ENCODE measurements at places on chromosomes 3 and 15.
A peak's percentile ranks its signal among the peaks of the same experiment; 100 is the strongest.

- no peak for DNase-seq
Measured at GRCh38 chr3:177836671-177837070, 639.4 kb upstream of the TBL1XR1 start.

DNA sequence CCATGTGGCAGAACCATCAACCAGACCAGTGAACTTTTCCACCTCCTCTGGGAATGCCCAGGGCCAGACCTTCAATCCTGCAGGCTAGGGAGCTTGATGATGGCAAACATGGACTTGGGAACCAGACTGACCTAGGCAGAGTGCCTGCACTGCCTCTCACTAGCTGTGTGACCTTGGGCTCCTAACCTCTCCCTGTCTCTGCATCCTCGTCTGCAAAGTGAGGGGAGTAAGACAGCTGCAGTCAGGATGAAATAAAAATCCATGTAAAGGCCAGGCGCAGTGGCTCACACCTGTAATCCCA is 17.5 kb upstream of the LOXL1 start:
- DNase-seq, result no peak

GRCh38 chr3:174958671-174959328 is 99.7 kb downstream of the NAALADL2 start:
- no peak for DNase-seq

GRCh38 chr3:52279596-52279995 is 1.1 kb upstream of the WDR82 start:
- DNase-seq, result no peak

GRCh38 chr3:38706961-38707360 is 57.5 kb upstream of the SCN5A start:
- DNase-seq, result no peak

DNA sequence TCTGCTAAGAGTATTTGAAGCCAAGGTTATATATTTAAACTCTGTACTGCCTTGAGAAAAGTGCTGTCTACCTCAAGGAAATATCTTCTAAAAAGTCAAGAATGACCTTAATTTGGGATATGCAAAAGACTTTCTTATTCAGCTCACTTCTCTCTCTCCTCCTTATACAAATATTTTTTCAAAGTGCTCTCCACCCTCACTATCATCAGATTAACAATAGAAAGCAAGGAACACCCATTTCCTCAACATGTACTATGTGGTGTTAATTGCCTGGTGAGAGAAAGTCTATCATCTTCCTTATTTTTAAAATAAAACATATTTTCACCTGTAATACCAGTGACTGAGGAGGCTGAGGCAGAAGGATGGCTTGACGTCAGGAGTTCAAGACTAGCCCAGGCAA is 44.4 kb upstream of the RSL24D1 start:
- no peak for DNase-seq

- DNase-seq, result no peak
Measured at GRCh38 chr3:30918761-30919160, 24.3 kb upstream of the GADL1 start.

DNA sequence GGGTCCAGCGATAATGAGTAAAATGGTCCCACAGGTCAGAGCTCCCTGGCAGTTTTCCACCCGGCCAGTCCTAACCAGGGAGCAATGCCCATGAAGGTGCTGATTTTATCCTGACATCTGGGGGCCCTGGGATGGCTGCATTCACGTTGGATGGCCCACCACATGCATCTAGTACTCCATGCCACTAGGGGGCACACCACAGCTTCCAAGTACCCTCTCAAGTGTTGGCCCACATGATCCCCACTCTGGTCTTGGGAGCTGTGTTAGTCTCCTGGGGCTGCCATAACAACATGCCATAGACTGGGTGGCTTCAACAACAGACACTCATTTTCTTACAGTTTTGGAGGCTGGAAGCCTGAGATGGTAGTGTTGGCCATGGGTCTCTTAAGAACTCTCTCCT is 225.5 kb downstream of the SLCO3A1 start:
- no peak for DNase-seq

GRCh38 chr3:72490688-72491435 is 357.4 kb downstream of the SHQ1 start:
- no peak for DNase-seq

GRCh38 chr3:136195258-136196063 is 674 bp downstream of the MSL2 start:
- peak; percentile 77 for DNase-seq

- no peak for DNase-seq
Measured at GRCh38 chr3:127671523-127672428, 976 bp upstream of the ABTB1 start.

DNA sequence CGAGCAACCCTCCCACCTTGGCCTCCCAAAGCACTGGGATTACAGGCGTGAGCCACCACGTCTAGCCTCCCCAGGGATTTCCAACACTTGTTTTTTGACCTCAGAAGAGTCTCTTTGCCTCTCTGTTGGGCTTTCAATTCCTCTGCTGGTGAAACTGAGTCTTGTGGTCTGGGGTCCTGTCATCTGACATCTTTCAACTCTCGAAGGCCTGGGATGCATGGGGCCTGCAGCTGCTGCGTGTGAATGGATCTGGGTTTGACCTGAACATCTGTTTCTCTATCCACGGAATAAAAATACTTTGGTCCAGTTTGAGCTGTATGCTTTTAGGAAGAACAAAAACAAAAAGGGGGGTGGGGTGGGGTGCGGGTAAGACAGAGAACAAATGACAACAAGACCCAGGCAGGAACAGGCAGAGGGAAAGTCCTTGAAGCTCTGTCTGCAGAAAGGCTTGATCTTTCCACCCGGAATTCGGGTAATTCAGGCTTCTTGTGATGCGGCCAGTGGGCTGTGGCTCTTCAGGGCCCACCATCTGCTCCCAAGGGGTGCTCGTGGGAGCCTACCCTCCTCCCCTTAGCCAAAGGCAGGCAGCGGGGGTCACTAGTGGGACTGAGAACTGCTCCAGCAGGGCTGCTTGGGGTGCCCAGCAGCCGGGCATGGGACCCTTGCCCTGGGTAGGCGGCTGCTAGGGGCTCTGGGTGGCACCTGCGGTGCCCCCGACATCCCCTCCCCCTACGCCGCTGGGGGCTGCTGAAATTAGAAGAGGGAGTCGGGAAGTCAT is 71.5 kb downstream of the SLC12A8 start:
- DNase-seq, result no peak

- no peak for DNase-seq
Measured at GRCh38 chr15:94300612-94301011, 69.3 kb downstream of the MCTP2 start.

- no peak for DNase-seq
Measured at GRCh38 chr3:5239602-5240001, 52.1 kb downstream of the EDEM1 start.

- no peak for DNase-seq
Measured at GRCh38 chr3:71469138-71469435, 114.4 kb downstream of the FOXP1 start.

DNA sequence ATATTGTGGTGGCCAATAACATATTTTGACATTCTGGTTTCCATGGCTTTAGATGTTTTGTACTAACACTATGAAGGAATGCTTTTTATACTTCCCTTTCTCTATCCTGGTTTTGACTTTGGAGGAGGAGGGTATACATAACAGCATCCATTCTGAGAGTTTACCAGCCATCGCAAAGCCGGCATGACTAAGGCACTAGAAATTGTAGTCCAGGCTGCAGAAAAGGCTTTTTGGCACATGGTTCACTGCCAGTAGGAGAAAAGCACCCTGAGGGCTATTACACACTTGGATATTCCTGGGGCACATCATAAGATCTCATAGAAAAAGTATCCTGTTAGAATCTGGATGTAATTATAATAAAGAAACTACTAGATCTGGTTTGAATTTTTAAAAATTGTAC is 101.8 kb downstream of the STT3B start:
- no peak for DNase-seq

GRCh38 chr3:108461661-108462111 is 48.7 kb downstream of the MYH15 start:
- DNase-seq, result no peak

DNA sequence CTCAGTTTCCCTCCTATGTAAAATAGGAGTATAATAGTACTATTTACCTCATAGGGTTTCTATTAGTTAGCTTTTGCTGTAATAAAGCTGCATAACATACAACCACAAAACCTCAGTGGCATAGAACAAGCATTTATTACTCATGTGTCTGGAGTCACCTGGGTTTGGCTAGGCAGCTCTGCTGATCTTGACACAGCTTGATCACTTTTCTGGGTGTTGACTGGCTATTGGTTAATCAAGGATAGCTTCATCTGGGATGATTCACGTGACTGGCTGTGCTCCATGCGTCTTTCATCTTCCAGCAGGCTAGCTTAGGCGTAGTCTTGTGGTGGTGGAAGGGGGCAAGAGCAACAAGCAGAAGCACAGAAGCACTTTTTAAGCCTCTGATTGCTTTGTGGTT is 112.6 kb downstream of the SQOR start:
- DNase-seq, result no peak

GRCh38 chr15:90513448-90513847 is 16.3 kb upstream of the CRTC3 start:
- no peak for DNase-seq

GRCh38 chr15:59347915-59348314 is 24.8 kb downstream of the MYO1E start:
- DNase-seq, result no peak

DNA sequence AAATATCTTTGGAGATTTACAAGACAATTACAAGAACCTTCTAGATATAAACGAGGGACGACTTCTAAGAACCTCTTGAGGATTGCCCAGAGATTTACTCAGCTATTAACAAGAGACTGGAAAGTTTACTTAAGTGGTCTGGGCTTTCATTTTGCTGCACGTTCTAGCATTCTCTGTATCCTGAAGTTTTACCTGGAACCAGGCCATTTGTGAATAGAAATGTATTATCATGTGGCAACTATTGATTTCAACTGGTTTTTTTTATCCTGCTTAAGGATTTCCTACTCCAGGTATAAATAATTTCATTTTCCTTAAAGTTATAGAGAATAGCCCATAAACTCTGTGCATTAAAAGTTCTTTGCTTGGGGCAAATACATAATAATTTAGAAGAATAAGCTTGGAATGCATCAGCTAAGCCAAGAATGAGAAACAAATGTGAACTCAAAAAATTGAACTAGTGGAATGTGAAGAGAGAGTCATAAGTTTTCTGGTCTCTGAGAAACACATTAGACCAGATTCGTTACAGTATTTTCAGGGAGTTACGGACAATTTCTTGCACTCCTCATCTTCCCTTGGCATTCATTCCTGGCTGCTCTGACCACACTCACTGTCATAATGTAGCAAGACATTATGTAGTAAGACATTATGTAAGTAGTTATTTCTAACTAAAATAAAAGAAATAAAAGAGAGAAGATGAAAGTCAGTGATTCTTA is 1.3 kb downstream of the AQP9 start:
- DNase-seq, result no peak

DNA sequence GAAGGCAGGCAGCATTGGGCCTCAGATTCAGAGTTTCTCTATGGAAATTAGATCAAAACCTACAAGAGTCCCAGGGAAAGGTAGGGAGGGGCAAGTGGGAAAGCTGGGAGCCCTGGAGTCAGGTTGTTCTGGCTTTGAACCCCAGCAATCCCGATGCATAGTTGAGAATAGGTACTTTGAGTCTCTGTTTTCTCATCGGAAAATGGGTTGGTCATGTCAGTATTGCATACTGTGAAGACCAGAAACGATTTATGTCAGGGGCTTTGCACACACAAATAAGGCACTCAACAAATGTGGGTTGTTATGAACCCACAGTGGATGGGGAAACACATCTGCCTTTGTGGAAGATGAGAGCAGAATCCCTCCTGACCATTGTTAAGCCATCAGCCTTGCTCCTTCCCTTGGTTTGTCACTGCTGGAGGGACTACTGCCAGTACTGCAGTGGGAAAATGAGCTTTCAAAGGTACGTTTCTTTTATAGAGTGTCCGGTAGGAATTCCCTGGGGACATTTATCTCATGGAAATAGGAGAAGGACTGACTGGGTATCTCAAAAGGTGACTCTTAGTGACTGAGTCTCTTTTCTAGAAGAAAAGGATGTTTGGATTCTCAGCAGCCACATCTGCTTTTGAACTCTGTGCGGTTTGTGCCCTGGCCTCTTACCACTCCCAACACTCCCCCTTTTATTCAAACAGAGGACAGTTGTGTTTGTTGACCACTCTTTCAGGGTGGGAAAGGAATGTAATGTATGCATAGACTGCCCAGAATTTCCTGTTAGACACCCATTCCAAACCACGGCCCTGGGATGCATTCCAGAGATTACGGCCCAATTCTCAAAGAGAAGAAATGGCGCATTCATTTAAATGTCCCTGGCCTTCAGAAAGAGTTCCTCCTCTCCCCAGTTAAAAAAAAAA is 54.6 kb upstream of the VILL start:
- no peak for DNase-seq

GRCh38 chr3:123301331-123302184 is 99.8 kb downstream of the SEC22A start:
- DNase-seq, result no peak

DNA sequence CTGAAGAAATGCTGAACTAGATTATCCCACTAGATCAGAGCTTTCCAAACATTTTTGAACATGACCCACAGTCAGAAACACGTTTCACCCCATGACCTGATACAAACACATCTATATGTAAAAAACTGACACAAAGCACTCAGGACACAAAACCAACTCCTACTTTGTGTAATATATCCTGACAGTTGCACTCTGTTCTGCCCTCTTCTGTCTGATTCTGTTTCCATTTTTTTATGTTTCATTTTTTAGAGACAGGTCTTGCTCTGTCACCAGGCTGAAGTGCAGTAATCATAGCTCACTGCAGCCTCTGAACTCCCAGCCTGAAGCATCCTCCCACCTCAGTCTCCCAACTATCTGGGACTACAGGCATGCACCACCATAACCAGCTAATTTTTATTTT is 15.8 kb upstream of the RFTN1 start:
- DNase-seq, result no peak

DNA sequence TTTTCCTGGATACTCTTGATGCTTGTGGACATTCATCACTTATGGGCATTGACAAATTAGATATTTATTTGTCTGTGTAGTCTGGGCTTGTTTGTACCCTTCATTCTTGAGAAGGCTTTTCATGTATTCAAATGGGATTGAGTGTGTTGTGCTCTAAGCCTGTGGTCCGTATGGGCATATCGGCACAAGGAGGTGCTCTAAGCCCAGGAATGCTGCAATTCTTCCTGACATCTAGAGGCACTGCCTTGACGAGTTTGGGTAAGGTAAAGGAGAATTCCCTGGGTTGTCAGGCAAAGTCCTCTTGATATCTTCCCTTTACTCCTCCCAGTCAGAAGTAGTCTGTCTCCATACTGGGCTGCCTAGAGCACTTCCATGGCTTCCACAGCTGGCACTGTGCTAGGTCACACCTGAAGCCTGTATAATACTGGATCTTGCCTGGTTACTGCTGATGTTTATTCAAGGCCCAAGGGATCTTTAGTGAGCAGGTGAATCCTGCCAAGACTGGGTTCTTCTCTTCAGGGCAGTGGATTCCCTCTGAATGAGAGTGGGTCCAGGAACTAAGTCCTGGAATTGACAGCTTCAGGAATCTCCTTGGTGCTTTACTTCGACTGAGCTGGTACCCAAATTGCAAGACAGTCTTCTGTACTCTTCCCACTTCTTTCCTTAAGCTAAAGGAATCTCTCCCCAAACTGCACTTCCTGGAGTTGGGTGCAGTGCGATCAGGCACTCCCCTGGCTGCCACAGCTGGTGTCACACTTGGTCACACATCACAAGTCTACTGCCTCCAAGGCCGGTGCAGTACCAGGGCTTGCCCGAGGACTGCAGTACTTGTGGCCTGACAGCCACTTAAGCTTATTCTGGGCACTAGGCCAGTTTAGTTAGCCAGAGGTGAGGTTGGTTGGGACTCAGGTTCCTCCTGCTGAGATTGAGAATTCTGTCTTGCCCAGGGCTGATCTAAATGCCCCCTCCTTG is 46.0 kb downstream of the GALK2 start:
- DNase-seq, result no peak
